Stimulated activated CD4-positive, alpha-beta T cell treated with anti-CD3 and anti-CD28 coated beads, TNF-alpha, amount 100 ng/mL, for 24 hours (primary cell): ENCODE measurements at places on chromosomes 6 and 20.

DNA sequence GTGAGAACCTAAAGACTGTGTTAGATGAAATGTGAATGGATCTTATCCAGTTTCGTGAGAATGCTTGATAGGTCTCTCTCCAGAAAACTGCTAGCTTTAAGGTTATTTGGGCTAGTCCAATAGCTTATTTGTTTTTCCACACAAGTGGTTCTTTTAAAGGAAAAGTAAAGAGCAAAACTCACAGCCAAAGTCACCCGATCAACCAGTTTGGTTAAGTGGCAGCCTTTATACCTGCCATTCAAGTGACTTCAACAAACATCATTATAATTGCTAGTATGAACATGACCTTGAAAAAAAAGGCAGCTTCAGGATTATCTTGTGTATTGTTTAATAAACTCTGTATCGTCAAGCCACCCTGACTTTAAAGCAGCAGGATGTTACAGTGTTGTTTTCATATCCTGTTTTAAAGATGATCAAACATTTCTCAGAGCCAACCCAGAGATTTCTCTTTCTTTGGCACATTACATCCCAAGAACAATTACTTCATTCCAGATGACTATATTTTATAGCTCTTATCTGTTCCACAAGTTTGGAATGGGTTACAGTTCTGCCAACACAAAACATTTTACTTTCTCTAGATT lies 253.4 kb downstream of the EPHA7 start:
- DNase-seq, result no peak

DNA sequence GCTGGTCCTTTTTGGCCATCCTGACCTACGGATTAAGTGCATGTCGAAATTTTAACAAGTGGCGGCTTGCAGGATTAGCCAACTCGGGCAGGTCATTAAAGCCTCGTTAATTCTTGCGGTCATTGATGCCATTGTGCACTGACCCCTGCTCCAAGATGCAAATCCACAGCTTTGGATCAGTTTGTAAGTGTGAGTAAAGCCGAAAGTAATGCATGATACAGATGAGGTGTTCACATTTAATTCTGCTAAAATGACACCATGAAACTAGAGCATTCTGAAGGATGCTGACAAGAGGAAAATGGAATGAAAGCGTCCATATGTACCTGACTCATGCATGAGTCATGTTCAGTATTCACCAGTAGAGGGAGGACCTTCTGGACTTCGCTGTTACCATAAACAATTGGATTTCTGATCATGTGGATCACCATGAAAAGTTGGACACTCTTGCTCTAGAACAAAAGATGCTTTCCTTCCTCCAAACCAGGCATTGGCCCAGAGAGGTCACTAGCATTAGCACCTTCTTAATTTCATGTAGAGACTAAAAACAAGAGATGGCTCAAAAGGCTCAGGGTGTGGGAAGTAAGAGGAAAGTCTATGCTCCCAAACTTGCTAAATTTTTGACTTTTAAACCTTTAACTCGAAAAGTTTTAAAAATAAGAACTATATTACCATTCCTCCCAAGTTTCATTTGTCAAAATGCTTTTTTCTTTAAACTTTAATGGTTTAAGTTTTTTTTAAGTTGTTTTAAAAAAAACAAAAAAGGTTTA lies 48.0 kb downstream of the MUC22 start:
- DNase-seq, result no peak

DNA sequence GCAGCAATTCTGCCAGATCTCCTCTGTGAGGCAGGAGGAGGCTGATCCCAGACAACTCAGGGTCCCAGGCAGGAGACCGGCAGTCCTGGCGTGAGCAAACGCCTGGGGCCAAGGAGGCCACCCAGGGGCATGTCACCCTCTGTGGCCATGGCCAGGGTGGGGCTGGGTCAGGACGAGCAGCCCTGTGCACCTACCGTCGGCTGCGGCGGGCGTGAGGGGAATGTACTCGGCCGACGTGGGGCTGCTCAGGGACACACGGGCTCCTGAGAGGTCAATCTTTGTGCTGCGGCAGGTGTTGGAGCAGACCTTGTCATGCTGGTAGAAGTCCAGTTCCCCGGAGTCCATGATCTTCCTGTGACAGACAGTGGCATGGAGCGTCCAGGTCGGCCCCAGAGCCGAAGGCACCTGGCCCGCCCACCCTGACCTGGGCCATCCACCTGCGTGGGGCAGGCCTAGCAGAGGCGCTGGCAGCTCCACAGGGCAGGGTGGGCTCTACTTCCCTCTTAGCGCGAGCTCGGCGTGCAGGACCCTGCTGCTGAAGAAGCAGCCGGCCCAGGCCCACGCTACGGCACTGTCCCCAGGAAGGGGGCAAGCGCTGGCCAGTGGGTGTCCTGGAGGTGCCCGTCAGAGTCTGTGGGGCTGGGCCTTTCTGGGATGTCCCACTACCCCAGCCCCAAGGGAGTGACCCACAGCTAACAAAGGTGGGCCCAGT lies 21.5 kb upstream of the HELZ2 start:
- no peak for DNase-seq

DNA sequence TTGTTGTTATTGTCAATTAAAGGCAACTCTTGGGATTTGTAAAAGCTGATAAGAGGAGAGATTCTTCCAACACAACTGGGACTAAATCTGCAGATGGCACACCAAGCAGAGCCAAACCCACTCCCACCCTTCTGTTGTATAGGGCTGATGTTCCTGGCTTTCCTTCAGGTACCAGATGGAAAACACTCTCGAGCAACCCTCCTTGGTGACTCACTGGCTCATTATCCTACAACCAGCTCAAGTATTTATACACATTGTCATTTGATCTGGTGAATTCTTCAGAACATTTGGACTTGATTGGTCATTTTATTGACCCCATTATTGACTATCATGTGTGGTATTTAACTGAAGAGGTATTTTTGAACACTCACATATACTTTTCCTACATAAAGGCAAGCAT lies 190.3 kb upstream of the PCSK2 start:
- DNase-seq, result no peak

DNA sequence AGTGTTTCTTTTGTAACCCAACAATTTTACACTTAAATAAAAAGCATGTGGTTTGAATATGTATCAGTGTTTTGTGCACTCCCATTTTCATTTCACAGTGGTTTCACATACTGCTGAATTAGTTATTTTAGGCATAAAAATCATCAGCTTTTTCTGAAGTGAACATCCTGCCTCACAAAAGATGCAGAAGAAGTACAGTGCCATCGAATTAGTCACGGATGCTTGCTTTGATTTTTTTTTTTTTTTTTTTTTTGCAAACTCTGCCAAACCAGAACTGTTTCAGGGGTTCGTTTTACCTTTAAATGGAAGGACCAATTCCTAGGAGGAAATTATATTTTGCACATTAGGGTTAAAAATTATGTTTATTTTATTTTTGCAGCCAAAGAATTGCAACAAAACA lies 158.6 kb downstream of the RPS12 start:
- DNase-seq, result no peak

GRCh38 chr6:42101186-42101657 lies 41.2 kb downstream of the C6orf132 start:
- DNase-seq, result no peak

GRCh38 chr6:160394654-160395035 lies 46.5 kb downstream of the SLC22A3 start:
- no peak for DNase-seq

DNA sequence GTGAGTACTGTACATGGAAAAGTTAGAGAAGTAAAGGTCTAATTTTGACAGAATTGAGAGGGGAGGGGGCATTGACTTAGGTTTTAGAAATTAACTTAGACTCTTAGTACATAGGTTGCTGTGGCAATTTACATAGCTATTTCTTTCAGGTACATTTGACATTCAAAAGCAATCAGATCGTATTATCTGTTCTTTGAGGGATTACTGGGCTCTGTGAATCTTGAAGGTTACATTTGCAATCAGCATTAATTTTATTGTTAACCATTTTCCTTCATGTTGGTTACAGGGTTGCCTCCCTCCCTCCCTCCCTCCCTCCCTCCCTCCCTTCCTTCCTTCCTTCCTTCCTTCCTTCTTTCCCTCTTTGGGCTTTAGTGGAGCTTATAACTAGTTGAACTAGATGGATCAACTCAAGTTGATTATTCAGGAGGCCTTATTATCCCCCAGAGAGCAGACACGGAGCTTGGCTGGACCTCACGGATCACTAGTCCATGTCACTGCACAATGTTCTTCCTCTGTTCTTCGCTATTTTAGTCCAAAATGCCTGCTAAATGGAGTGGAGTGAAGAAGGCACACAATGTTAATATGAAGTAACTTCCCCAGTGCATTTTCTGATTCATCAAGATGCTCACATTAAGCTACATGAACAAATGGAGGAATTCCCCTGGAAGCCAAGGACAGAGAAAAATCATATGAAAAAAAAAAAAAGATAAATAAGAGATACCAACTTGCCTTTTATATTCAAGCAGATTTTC lies 87.8 kb downstream of the PLCB4 start:
- DNase-seq, result no peak

- no peak for DNase-seq
Measured at GRCh38 chr6:33746651-33747100, at the start of gene IP6K3. Gene IP6K3, minus strand, starts transcription at chr6:33746905. Its CDS starts 11,429 bp downstream, at chr6:33735476.

- no peak for DNase-seq
Measured at GRCh38 chr20:10131732-10132345, 86.8 kb upstream of the SNAP25 start.

DNA sequence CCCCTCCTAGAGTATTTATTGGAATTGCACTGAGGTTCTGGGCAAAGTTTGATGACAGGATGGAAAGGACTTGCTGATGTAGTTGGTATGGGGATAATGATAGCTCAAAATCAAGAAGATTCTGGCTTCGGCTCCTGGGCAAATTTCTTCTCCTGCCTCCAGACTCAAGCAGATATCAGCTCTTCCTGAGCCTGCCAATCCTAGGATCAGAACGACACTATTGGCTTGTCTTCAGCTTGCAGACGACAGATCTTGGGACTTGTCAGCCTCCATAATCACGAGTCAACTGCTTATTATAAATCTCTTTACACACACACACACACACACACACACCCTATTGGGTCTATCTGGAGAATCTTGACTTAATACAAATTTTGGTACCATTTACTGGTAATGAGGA lies 131.1 kb downstream of the PREX1 start:
- DNase-seq, result no peak

- no peak for DNase-seq
Measured at GRCh38 chr6:165671222-165671768, 8.3 kb upstream of the PDE10A start.

DNA sequence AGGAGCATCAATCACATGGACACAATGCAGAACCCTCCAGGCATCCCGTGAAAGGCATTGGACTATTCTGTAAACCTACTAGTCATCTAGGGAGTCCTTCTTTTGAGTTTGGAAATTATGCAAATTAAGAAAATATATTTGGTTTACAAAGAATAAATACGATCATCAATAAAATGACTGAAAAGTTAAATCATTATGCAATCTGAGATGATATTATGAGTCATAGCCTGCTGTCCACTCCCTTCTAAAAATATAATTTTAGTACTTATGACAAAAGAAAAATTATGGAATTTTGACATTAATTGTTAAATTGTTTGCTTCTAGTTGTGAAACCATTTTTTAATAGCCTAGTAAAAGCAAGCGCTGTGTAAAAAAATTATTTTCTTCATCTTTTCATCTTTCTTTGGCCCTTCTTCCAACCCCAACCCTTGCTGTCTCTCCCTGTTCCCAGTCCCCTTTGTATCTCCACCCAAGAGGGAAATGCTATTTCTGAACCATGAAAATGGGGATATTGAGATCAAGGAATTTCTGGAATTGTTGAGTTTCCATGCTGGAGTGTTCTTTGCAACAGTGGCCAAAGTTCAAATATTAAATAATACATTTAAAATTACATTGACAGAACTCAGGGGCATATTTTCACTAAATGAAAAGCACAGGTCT lies 599.8 kb downstream of the COL12A1 start:
- DNase-seq, result no peak

- no peak for DNase-seq
Measured at GRCh38 chr20:14717134-14717999, 380.0 kb upstream of the FLRT3 start.

DNA sequence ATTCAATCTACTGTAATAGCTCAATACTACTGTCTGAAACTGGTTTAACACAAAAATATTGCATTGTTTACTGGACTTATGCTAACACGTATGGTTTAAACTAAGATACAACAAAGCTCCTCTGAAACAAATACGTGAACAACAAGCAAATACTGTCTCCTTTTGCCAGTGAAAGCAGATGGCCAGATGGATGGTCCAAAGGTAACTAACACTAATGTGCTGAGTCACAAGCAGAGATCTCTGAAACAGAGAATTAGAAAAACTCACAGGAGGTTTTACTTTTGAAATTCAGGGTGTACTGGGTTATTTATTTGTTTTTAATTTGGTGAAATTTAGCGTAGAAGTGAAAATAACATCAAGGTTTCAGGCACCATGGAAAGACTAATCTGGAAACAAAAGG lies 124.3 kb upstream of the SOX4 start:
- no peak for DNase-seq

DNA sequence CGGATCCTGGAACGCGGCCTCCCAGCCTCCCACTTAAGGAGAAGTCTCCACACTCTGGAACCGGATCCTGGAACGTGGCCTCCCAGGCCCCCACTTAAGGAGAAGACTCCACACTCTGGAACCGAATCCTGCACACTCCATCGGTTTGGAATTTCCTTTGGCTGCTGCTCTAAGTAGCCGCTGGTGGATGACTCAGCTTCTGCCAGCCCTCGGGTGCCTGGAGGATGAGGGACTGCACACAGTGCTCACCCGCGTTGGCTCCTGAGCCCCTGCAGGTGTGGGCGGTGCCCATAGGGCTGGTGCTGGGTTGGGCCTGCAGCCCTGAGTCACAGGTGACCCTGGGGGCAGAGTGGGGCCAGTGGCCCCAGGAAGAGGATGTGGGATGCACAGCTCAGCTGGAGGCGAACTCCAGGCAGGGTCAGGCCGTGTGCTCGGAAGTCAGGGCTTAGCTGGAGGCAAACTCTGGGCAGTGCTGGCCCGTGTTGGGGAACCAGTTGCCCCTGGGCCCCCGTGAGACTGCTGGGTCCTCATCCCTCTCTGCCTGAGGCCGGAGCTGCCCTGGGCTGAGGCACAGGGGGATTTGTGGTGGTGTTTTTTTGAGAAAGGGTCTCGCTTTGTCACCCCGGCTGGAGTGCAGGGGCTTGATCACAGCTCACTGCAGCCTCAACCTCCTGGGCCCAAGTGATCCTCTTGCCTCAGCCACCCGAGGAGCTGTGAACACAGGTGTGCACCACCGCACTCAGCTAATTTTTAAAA lies 13.9 kb upstream of the TNFRSF6B start:
- DNase-seq, result no peak

GRCh38 chr6:137217801-137218472 lies 1.2 kb downstream of the IFNGR1 start:
- DNase-seq, result no peak

GRCh38 chr6:168632694-168633093 lies 191.7 kb downstream of the SMOC2 start:
- no peak for DNase-seq
